Stimulated activated CD4-positive, alpha-beta T cell treated with anti-CD3 and anti-CD28 coated beads, Interleukin-4, amount 100 ng/mL, for 48 hours (primary cell): ENCODE measurements at places on chromosomes 7 and 10.

GRCh38 chr10:122280156-122280555 lies 9.1 kb downstream of the BTBD16 start:
- no peak for DNase-seq

- DNase-seq: no peak
These were observed 161.5 kb downstream of the SEMA3D start for GRCh38 chr7:85025312-85025756.

DNA sequence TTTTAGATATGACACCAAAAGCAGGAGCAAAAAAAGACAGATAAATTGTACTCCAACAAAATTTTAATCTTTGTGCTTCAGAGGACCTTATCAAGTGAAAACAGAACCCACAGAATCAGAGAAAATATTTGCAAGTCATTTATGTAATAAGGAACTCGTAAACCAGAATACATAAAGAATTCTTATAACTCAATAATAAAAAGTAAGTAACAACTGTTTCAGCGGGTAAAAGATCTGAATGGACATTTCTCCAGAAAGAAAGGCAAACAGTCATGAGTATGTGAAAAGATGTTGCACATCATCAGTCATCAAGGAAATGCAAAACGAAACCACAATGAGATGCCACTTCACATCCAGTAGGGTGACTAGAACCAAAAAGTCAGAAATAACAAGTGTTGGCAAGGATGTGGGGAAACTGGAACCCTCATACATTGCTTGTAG lies 167.7 kb upstream of the KCTD7 start:
- no peak for DNase-seq

DNA sequence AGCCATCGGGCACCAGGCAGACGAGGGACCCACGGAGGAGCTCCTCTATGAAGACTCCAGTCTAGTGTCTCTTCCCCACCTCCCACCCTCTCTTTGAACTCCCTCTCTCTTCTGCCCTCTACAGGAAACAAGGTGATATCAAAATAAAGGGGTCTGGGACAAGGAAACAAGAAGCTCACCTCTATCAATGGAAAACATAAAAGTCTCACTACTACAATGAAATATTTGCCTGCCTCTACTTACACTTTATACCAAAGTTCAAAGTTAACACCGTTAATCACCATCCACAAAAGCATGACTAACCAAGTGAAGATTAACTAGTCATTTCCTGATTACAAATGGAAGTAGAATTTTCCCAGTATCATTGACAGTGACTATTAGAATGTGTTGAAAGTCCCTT lies 82.2 kb downstream of the PARD3 start:
- no peak for DNase-seq

DNA sequence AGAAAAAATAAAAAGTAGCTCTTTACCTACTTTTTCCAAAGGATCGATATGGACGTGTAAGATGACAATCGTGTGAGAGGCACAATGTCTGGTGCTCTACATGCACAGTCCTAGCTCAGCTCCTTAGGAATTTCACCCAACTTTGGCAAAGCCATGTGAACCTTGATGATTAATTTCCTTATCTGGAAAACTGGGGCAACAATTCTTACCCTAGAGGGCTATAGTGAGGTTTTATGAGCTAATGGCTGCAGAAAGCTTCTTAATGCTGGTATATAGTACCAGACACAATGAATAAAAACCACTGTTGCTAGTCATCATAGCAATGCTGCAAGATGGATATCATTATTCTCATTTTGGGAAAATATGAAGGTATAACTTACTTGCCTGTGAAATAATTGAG lies 202.7 kb downstream of the PARD3 start:
- no peak for DNase-seq

DNA sequence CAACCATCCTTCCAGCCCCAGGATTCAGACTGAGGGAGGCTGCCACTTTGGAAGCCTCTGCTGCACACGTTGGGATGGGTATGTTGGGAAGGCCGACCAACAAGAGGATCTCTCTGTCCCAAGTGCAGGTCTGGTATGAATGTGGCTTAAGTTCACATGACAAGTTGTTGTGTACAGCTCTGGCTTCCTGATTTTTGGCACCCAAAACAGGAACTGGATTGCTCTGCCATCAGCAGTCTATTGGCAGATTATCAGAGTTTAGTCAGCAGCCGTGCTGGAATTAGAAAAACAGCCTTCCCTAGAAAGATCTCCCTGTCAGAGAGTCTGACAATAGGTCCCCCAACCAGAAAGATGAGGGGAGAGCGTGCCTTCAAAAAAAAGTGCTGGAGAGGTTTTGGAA lies 66.9 kb downstream of the GOLGA7B start:
- no peak for DNase-seq

DNA sequence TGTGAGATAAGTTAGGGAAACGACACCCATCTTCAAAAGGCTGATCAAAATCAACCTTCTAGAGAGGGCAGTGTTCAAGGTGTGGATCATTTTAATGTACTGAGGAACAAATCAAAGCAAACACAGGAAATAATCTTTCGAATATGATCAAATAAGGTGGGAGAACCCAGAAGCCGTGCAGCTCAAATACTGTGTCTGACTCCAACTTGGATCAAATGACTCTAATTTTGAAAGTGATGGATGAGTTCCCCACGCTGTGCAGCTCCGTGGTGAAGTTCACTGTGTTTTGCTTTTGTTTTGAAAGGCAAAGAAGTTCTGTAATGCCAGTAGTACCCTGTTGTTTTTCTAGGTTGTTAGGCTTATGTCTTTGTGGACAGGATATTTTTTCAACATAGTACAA lies 250.9 kb downstream of the SFMBT2 start:
- no peak for DNase-seq

DNA sequence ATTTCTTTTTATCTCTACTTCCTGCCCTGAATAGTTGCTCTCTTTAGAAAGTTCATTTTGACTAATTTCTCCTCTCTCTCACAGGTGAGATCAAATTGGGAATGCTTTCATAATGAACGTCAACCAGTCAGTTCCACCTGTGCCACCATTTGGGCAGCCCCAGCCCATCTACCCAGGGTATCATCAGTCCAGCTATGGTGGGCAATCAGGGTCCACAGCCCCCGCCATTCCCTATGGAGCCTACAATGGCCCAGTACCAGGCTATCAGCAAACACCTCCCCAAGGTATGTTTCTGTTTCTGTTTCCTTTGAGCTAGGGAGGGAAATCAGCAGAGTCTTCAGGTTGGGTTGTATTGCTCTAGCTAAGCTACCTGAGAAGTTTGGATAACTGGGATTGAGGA lies 2.5 kb downstream of the SEC24C start:
- DNase-seq: no peak

- DNase-seq: no peak
These were observed 102.4 kb upstream of the LRGUK start for GRCh38 chr7:134024739-134025138.

DNA sequence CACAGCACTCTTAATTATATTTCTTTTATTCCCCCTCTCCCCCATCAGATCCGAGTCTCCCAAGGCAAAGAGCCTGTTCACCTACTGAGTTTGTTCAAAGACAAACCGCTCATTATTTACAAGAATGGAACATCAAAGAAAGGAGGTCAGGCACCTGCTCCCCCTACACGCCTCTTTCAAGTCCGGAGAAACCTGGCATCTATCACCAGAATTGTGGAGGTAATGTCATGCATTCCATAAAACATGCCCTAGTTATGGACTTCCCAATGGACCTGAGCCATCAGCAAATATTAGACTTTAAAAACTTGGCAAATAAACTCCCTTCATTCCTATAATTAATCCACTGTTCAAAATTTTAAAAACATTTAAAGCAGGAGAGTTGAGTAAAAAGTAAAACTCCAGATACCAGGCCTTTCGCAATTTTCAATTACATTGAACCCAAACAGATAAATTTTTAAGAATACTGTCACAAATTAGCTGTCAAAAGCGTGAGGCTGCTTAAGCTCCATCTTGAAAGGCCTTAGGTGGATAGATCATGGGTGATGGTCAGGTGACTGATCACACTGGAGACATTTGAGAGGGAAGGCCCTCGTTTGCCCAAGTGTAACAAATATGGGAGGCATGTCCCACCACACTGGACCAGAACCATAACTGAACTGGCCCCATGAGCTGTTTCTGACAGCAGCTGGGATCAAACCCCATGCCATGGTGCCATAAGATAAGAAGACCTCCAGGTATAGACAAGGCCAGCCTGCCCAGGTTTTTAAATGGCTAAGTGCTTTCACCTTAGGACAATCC lies 46.9 kb upstream of the ARL4A start:
- DNase-seq: no peak

DNA sequence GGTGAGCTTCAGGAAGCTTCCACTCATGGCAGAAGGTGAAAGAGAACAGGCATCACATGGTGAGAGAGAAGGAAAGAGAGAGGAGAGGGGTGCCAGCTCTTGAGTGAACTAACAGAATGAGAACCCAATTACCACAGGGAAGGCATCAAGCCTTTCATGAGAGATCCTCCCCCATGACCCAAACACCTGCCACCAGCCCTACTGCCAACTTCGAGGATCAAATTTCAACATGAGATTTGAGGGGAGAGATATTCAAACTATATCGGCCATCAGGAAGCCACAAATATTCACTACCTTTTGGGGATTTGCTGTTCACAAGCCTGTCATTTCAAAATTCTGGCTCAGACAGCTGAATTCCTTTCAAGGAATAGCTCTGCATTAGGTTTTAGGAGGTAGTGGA lies 39.9 kb upstream of the SMNDC1 start:
- no peak for DNase-seq

GRCh38 chr10:87842220-87842641 lies 21.1 kb downstream of the KLLN start:
- DNase-seq: no peak

- no peak for DNase-seq
These were observed 464.6 kb downstream of the POM121L12 start for GRCh38 chr7:53500076-53500475.

DNA sequence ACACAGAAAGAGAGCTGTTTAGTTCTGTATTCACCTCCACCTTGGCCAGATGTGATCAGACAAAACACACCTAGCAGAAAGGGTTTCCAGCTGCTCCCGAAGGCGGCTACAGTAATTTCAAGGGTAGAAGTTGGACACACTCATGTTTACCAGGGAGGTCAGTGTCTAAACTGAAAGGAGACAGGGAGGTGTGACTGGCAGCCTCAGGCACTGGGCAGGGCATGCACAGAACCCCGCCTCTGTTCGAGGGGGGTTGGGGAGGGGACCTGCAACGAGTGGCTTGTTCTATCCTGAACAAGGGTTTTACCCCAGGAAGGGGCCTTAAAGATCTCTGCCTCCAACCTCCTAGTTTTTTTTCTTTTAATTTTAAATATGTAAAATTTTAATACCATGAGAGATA lies 49.6 kb downstream of the BPGM start:
- no peak for DNase-seq

- DNase-seq: no peak
These were observed 19.4 kb downstream of the STMP1 start for GRCh38 chr7:135681762-135682161.

- DNase-seq: no peak
These were observed 210.6 kb upstream of the CELF2 start for GRCh38 chr10:10807106-10807505.

- no peak for DNase-seq
These were observed 5.3 kb downstream of the FBH1 start for GRCh38 chr10:5895365-5895764.

GRCh38 chr7:35505066-35505465 lies 189.9 kb downstream of the HERPUD2 start:
- DNase-seq: no peak

DNA sequence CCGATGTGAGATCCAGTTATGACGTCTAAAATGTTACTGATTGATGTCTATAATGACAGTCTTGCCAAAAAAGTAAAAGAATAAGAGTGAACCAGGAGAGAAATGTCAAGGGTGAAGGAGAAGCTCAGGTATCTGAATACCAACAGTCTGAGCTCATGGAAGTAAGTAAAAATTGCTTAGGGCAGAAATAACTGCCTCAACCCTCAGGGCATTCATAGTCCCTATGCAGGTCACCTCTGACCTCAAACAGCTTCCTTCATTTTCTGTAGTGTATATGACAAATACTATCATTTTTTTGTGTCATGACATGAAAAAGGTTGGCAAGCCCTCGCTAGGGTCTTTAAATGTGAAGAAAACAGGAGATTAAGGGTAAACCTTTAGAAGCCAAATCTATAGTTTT lies 41.0 kb upstream of the MRPS16 start:
- no peak for DNase-seq

- DNase-seq: no peak
These were observed 160.9 kb downstream of the REEP3 start for GRCh38 chr10:63681993-63682697.

DNA sequence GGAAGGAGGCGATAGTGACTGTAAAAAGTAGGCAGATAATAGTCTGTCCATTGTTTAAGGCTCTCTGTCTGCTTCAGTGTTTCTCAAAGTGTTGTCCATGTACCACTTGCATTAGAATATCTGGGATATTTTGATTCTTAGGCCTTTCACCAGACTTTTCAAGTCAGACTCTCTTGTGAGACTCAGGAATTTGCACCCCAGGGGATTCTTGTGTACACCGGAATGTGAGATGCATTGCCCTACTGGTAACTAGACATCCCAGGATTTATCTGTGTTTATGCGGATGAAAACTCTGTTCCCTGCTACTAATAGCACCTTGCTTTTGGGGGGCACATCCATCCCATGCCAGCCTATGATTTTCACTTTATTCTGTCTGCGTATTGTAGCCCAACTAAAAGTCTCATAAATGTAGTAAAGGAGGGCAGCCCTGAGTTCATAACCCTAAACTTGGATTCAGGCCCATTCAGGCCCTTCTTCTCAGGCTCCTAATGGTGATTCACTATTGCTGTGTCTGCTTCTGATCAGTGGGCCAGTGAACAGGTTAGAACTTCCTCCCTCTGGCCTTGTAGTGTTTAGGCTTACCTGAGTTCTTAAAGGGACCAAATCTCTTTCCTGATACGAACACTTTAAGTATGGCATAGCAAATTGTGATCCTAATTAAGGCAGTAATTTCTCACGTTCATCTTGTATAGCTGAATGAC lies 71.8 kb upstream of the RPA3 start:
- DNase-seq: no peak

DNA sequence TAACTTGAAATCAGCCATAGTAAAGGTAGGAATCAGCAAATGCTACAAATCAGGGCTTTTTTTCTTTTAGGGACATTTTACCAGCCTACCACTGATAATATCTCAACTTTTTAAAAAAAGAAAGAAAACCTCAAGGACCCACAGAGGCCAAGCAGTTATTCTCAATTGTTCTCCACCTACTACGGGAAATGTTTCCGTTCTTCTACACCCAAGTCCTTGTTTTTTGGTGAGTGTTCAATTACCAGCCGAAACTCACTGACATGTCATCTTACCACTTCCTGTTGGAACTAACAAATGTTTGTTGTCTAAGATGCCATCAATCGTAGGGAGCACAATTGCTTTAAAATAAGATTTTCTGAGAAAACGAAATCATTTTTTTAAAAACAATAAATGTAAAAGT lies 50.2 kb upstream of the CDK1 start:
- no peak for DNase-seq

DNA sequence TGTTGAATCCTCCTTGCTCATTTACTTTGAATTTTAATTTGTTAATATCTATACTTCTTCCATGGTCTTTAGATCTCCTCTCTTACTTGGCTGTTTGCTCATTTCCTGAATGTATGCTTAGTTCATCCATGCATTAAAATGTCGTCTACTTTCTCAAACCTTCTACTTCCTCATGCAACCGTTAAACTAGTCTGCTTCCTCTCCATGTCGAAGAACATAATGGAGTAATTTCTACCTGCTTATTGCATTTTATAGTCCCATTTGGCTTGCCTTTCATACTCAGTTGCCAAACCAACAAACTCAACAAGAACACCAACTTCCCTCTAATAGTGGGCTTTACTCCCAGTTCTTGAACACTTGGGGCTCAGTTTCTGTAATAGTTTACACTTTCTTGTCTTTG lies 43.8 kb upstream of the SEMA3D start:
- no peak for DNase-seq

GRCh38 chr7:158049271-158049670 lies 538.4 kb downstream of the PTPRN2 start:
- no peak for DNase-seq

GRCh38 chr7:40371806-40372440 lies 237.1 kb downstream of the SUGCT start:
- no peak for DNase-seq
